ENCODE measurements at places on chromosomes 16 and 17.

DNA sequence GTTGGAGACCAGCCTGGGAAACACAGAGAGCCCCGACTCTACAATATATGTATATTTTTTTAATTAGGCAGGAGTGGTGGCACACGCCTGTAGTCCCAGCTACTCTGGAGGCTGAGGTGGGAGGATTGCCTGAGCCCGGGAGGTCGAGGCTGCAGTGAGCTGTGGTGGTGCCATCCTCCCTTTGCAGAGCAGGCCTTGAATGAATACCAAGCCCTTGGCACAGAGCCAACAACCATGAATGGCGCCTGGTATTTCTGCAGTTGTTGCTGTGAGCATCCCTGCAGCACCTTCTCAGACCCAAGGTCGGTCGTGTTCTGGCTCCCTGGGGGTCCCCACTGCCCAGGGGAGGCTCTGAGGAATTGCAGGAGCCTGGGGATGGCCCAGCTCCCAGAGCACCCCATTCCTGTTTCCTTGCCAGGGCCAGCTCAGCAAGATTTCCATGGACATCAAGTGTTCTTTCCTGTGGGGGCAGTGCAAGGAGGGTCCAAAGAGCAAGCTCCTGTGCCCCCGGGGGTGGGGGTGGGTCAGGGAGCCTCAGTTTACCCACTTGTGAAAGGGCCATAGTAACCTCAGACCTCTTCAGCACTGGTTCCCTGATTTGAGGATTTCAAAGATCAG is 25.6 kb upstream of the RMI2 start:
- DNase-seq = peak; percentile 56

DNA sequence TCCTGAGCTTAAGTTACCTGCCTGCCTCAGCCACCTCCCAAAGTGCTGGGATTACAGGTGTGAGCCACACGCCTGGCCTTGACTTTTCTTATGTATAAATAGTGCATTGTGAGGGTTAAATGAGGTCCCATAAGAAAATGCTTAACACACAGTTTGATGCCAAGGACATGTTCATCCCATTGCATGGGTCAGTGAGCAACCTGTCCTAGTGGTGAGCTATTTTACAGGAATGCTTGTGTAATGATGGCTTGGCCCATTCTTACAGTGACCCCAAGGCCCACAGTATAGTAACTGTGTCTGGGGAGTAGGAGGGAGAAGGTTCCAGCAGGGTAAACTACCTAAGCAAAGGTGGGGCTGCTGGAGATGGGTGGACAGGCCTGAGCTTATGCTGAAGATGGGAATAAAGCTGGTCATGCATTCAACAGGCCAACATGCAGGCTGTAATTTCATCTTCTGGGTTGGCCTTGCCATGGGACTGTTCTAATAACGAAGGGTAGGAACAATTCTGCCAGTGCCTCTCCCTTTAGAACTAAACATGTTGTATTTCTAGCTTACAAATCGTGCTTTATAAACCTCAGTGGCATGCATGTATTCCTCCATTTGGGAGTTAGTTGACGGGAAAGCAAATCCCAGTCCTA is 6.2 kb downstream of the ACSF2 start:
- no peak for DNase-seq

- peak; percentile 90 for DNase-seq
Observed at GRCh38 chr17:77466140-77466539, 325.4 kb downstream of the SEC14L1 start.

DNA sequence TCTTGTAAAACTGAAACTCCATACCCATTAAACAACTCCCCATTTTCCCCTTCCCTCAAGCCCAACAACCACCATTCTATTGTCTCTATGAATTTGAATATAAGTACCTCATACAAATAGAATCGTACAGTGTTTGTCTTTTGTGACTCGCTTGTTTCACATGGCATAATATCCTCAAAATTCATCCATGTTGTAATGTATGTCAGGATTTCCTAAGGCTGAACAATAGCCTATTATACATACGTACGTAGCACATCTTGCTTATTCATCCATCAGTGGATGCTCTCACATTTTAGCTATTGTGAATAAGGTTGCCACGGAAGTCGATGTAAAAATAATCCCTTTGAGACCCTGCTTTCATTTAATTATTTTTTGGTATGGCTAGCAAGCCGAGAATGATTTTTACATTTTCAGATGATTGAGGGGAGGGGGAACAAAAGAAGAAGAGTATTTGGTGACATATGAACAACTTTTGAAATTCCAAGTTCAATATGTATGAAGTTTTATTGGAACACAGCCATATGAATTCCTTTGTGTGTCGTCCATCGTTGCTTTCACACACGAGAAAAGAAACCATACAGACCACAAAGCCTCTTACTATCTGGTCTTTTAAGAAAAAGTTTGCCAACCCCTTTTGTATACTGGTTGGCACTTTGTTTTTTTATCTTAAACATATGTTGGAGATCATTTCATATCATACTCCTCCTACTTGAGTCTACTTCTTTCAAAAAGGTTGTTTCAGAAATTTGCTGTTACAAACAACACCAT is 371.2 kb downstream of the NPIPA8 start:
- no peak for DNase-seq

- no peak for DNase-seq
Observed at GRCh38 chr16:1220841-1221627, 4.0 kb downstream of the TPSG1 start.
